Activated T-helper 9 cell treated with anti-CD3 and anti-CD28 coated beads, Interleukin-2, amount 50 U/mL, for 16 hours (primary cell): ENCODE measurements at places on chromosomes 16 and 17.

DNA sequence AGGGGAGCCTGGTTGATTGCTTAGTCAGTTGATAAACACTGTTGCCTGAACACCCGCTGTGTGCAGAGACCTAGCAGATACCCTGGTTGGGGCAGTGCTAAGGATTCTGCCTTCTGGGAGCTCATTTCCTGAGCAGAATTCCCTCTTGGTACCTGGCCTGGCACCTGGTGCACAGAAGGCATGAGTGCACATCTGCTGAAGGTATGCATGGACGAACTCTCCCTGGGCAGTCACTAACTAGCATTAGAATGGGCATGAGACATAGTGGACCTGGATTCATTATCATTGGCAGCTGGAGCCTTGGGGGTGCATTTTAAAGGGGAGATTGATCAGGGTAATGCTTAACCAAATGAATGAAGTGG lies 13.1 kb downstream of the ADCY7 start:
- DNase-seq, result no peak

DNA sequence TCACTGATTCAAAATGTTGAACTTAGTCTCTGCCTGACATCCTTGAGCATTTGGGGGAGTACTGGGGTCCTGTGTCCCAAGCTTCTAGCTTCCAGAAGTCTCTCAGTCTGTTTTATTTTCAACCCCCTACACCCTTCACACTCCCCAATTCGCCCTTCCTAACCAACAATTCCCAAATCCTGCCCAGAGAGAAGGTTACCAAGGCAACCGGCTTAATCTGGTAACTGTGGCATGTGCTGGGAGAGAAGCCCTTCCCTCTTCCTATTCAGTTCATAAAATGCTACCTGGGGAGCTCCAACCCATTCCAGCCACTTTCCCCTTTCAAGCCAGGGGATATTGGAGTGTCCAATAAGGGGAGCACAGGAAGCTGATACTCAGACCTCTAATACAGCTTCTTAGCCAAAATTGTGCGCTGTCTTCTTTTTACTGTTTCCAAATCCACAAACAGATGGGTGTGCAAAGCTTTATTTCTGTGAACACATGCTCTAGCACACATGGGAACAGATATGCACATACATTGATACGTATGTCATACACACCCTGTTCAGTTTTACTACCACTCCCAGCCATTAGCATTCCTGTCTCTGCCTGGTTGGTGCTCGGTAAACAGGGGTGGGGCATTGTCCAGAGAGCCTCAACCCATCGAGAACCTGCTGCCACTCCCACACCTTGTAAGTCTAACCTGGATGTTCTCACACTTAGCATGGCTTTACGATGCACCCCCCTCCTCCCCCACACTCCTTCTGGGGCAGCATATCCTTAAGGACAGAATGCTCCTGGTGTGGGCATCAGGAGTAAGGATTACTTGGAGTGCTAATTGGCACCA lies 1.1 kb upstream of the RAPGEFL1 start:
- DNase-seq, result no peak

DNA sequence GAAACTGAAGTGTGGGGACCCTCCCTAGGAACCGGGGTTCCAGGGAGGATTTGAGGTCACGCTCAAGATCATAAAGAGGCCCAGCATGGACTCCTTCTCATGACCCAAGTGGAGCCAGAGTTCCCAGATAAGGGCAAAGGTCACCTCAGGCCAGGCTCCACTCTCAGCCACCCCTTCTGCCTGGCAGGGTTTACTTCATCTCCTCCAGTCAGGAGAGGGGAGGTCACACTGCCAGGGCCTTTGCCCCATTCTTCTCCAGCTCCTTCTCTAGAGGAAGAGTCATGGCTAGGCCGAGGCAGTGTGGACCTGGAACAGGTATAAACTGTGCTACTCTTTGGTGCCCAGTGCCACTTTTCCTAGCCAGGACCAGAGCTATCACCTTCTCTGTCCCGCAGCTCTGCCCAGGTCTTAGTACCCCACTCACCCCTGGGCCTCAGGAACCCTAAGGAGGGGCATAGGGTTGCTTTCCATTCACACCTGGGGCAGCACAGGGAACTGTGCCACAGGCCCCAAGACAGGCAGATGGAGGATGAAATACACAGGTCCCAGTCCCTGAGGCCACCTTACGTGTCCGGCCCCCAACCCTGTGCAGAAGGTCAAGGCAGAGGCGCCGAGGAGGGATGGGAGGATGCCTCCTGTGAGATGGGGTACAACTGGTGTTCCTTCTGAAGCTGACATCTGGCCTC lies 879 bp upstream of the ACSF2 start:
- no peak for DNase-seq

DNA sequence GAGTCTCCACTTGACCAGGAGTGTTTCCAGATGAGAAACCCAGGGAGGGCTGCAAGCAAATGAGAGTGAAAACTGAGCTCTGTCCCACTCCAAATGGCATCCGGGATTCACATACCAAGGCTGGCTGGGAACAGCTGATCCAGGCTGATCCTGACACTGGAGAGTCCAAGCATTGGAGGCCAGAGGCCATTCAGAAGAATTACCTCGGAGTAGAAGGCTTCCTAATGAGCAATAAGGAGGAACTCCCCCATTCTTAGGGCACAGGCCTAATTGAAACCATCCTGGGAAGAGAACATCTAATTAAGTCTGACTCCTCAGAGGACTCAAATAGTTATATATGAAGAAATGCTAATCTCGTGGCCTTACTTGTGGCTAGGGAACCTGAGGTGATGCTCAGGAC lies 142.8 kb downstream of the PRKCA start:
- no peak for DNase-seq

- DNase-seq, result no peak
These were observed 22.1 kb downstream of the NOS2 start for GRCh38 chr17:27778183-27778582.

GRCh38 chr17:59451706-59452105 lies 113.7 kb upstream of the DHX40 start:
- DNase-seq, result no peak

- DNase-seq, result no peak
These were observed 19.4 kb upstream of the NFATC3 start for GRCh38 chr16:68065716-68066305.
